AG10803 (cell line): ENCODE measurements at places on chromosomes 3 and 15.

DNA sequence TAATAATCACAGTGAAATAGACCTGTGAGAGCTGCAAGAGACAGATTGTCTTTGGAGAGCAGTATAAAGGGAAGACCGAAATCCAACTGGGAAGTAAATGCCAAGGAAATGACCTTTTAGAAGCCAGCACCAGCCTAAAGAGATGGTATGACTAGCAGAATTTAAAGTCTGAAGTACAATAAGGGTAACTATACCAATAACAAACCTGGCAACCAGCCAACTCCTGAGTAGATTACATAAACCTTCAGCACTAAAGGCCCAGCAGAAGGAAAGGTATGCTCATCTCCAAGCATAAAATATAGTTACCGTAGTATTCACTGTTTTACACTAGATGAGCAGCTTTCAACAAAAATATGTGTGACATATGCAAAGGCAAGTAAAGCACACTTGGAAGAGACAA, 155.1 kb upstream of the SATB1 start:
- no peak for DNase-seq

DNA sequence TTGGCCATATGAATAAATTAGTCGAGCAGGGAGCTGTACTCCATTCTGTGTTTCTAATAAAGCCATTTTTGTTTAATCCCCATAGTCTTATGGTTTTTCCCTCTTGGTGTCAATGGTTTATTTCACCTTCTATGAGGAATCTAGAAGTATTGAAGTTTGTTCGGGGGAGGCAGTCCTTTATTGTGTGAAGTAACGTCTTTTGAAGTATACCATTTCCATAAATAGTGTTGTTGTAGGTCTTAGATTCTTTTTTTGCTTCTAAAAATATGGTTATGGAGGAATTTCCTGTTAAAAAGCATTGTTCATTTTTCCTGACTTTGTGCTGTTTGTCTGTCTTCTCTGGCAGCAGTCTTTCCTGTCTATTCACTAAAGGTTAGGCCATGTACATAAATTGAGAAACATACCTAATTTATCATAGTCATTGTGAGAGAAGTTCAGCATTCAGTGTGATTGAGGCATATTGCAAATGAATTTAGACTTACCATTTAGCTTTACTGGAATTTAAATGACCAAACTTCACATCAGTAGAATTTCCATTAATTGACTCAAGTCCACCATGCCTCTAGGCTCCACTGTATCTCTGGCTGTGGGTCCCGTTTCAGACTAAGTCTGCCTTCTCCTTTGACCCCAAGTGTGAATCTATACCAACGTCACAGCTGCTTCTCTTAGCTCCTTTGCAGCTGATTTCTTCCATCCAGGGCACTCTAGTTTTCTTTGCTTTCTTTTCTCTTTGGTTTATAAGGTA, 37.3 kb downstream of the YEATS2 start:
- no peak for DNase-seq

GRCh38 chr3:153165261-153165681, 3.2 kb downstream of the RAP2B start:
- DNase-seq, result peak; percentile 26

DNA sequence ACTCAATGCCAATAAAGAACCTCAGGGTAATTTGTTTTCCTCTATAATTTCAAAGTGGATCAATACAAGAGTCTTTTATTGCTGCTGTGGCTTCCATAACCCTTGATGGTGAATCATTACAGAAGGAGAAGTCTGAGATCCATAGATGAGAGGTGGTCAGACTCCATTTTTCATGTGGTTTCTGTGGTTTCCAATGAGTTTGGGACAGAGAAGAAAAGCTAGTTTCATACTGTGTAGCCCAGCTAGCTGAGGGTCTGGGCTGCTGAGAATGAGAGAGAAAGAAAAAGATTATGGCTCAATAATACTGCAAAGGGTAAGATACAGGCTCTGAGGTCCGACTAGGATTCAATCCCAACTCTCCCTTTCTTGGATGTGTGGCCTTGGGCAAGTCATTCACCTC, 180.6 kb upstream of the LRRN1 start:
- DNase-seq, result no peak

DNA sequence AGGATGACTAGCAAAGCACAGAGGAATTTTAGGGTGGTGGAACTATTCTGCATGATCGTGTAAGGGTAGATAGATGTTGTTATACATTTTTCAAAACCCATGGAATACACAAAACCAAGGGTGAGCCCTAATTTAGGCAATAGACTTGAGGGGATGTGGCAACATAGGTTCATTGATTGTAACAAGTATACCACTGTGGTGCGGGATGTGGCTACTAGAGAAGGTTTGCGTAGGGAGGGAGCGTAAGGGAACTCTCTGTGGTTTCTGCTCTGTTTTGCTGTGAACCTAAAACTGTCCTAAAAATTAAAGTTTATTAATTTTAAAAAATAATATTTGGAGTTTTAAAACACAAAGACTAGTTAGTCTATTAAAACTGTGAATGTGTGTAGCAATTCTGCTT, 202.8 kb downstream of the PLCL2 start:
- no peak for DNase-seq

DNA sequence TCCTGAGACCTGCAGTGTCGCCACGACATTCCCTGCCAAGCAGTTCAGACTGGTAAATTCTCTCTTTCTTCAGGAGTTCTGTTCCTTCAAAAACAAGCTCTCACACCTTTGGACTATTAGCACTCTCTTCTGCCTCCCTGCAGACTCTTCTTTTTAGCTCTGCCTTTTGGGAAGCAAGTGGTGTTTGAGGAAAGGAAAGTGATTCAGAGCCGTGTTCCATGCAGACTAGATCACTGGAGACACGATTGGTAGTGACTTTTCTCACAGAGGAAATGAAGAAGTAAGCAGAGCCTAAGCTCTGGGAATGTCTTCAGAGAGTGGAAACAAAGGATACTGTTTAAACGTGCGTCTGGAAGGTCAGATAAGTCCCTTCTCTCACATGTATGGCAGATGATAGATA, 270.6 kb upstream of the TPRG1 start:
- DNase-seq, result peak; percentile 38

DNA sequence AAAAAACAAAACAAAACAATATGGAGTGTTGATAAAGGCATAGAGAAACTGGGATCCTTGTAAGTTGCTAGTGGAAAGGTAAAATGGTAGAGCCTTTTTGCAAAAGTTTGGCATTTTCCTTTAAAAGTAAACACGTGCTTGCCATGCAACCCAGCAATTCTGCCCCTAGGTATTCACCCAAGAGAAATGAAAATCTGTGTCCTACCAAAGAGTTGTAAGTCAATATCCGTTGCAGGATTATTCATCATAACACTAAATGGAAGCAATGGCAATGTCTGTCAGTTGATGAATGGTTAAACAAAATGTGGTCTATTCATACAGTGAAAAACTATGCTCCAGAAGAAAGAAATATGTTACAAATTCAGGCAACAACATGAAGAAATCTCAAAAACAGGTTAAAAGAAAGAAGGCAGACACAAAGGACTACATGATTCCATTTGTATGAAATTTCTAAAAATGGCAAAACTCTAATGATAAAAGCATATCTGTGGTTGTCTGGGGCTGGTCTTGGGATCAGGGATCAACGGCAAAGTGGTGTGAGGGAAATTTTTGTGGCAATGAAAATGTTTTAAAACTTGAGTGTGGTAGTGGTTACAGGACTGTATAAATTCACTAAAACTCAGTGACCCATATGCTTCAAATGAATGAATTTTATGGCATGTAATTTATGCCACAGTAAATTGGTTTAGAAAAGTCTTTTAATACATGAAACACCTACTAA, 229.6 kb downstream of the OPA1 start:
- DNase-seq, result peak; percentile 42

- no peak for DNase-seq
These were observed 64.0 kb downstream of the LYSMD4 start for GRCh38 chr15:99669250-99669649.

DNA sequence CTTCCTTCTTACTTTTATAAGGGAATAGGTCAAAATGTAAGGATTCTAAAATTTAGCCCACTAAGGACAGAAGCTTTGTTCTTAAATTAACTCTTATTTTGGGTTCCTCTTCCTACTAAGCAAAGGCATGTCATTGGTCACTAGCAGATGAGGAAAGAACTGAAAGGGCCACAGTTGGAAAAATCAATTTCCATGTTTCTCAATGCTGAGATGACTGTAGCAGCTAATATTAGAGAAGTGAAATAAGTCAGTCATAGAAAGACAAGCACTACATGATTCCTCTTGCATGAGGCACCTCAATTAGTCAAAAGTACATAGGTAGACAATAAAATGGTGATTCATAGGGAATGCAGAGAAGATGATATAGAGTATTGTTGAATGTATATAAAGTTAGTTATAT, 353.7 kb downstream of the RSL24D1 start:
- no peak for DNase-seq

- DNase-seq, result no peak
These were observed 260.2 kb downstream of the PDZRN3 start for GRCh38 chr3:73364517-73364916.

GRCh38 chr15:42921342-42921731, 759 bp upstream of the TTBK2 start:
- DNase-seq, result peak; percentile 17

GRCh38 chr3:198080521-198081384, 120.7 kb downstream of the LMLN start:
- peak; percentile 58 for DNase-seq

- DNase-seq, result no peak
These were observed 94.1 kb upstream of the ATP2B2 start for GRCh38 chr3:10599444-10599843.

DNA sequence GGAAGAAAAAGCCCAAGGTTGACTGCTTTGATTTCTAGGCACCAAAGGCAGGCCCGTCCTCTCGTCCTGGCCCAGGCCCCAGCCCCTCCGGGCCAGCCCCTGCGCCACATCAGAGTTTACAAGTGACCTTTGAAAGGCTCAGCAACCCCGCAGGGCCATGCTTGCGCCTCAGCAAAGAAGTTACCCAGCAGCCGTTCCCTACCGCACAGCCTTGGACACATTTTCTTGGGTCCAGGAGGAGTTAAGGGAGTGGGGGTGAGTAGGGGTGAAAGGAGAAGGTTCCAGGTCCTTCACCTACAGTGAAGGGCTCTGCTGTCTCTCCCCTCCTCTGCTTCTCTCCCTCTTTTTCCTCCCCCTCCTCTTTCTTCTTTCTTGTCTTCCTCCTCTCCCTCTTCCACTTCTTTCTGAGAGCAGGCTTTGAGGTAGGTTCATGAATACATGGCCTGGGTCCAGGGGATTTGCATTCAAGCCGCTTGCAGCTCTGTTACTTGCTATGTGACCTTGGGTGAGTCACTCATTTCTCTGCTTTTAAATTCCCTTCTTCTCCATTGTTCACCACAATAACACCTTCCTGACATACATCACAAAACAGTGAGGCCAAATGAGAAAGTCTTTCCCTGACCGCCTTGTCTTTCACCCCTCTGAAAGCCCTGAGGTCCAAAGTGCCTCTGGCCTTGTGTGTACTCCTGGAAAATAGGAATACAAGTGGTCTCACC, 223.3 kb upstream of the TPRG1 start:
- DNase-seq, result peak; percentile 86

GRCh38 chr3:115943579-115943978, 320.3 kb downstream of the GAP43 start:
- DNase-seq, result no peak
